ENCODE measurements at places on chromosomes 12 and 14. TPM values are rescaled to one million over a fixed set of nuclear protein-coding genes. Genes with fewer than 3 reads are reported as not detected.

GRCh38 chr12:116299064-116299463 lies 21.6 kb upstream of the MED13L start:
- no peak for DNase-seq

GRCh38 chr12:124321556-124322270 lies 26.8 kb downstream of the RFLNA start:
- peak; percentile 25 for DNase-seq

DNA sequence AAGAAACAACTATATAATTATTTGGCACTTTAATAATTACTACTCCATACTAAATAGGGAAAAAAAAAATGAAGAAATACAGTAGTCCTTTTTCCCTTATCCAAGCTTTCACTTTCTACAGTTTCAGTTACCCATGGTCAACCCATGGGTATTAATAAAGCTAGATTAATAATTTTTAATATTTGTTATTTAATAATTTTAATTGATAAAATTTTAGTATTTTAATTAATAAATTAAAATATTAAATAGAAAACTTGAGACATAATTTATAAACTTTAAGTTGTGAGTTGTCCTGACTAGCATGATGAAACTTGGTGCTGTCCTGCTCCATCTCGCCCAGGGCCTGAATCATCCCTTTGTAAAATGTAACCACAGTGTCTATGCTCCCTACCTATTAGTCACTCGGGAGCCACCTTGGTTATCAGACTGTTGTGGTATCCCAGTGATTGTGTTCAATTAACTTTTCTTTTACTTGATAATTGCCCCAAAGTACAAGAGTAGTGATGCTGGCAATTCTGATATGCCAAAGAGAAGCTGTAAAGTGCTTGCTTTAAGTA lies 71.8 kb downstream of the PAWR start:
- DNase-seq = no peak

GRCh38 chr12:120928864-120929652 lies 24.9 kb upstream of the SPPL3 start:
- peak; percentile 68 for DNase-seq

DNA sequence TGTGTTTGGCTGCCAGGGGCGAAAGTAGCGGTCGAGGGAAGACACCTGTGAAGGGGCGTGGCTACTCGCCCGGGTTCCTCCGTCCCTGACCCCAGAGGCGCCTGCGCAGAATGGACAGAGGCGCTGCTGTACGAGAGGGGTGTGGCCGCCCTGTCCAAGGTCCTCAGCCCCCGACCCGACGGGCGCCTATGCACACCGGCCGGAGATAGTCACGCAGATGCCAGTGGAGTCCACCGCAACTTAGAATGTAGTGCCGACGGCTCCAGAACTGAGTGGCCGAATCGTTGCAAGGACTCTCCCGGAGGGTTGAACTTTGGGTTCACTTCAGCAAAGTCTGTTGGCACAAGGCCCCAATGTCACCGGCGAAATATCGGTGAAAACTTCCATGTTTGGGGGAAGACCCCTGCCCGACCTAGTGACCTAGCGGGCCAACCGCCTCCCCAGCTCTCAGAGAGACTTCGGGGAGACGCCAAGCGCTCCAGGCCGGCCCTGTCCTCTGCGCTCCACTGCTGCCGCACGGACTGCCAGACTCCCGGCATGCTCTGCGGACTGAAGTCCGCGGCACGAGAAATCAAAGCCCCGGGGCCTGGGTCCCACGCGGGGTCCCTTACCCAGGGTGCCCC lies 541 bp upstream of the RNU6-7 start:
- DNase-seq = peak; percentile 89

DNA sequence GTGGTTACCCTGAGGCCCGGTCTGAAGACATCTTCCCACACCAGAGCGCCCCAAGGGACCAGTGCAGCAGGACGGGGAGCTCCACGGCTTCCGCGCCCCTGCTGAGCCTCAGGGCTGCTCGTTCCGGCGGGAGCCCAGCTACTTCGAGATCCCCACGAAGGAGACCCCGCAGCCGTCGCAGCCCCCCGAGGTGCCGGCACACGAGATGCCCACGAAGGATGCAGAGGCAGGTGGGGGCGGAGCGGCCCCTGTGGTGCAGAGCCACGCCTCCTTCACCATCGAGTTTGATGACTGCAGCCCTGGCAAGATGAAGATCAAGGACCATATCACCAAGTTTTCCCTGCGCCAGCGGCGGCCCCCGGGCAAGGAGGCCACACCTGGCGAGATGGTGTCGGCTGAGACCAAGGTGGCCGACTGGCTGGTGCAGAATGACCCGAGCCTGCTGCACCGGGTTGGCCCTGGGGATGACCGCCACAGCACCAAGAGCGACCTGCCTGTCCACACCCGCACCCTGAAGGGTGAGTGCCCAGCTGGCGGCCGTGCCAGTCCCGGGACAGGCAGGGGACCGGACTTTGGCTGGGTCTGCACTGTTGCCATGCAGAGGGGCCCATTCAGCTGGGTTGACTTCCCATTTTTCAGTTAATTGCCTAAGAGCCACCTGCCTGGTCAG lies 18.1 kb downstream of the CEP170B start:
- no peak for DNase-seq

GRCh38 chr12:95593266-95593871 lies 42.1 kb upstream of the USP44 start:
- no peak for DNase-seq

DNA sequence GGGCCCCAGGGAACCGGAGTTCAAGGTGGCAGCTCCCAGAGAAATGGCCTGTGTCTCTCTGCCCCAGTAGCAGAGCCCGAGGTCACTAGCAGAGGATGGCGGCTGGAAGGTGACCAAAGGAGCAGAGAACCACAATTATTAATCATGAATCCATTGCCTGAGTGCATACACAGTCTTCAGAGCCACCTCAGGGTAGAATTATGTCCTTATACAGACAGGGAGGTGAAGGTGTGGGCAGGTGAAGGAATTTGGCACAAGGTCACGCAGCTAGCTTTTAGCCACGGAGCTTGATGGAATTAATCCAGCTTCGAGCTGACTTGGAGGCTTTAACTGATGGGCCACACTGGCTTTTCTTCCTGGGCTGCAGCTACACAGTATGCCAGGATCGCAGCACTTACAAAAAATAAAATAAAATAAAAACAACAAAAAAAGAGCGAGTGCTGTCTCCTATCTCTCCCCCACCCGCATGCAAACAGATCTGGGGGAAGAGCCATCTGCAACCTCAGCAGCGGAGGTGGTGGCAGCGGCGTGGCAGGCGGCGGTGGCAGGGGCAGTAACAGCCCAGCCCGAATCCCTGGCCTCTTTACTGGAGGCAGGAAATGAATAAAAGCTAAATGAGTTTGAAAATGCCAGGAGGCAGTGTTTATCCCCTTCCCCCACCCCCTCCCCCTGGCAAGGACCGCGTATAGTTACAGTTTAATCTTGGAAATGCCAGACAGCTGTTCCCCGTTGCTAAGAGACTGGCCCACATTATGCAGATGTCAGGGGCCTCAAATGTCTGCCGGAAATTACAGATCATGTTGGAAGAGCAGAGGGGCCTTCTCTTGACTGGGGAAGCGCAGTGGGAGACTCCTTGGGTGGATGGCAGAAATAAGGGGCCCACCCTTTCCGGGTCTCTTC lies 93.5 kb downstream of the LRRC74A start:
- peak; percentile 97 for DNase-seq

- no peak for DNase-seq
Observed at GRCh38 chr12:21644516-21644915, 13.1 kb downstream of the LDHB start.

GRCh38 chr12:27161458-27162228 lies 79.3 kb upstream of the C12orf71 start:
- no peak for DNase-seq

GRCh38 chr12:104852102-104852501 lies 106.0 kb downstream of the SLC41A2 start:
- no peak for DNase-seq

GRCh38 chr12:52581481-52581880 lies 7.8 kb upstream of the KRT74 start:
- peak; percentile 39 for DNase-seq

DNA sequence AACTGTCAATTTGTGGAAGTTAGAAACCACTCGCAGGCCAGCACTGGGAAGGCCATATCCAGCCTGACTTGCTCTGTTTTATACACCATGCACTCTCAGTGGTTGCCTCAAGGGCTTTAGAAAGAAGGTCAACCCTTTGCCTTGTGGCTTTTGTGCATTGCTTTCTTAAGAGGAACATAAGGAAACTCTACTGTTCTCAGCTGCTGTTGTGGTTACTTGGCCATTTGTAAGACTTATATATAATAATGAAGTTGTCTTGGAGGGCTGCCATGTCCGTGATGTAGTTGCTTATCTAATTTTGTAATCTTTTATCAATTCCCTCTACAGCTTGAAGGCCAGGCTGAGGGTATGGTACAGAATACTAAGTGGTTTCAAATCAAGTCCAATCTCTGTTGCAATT lies 637.8 kb downstream of the DIO2 start:
- DNase-seq = no peak

- peak; percentile 70 for DNase-seq
Observed at GRCh38 chr12:94602024-94602423, 48.3 kb downstream of the TMCC3 start.

DNA sequence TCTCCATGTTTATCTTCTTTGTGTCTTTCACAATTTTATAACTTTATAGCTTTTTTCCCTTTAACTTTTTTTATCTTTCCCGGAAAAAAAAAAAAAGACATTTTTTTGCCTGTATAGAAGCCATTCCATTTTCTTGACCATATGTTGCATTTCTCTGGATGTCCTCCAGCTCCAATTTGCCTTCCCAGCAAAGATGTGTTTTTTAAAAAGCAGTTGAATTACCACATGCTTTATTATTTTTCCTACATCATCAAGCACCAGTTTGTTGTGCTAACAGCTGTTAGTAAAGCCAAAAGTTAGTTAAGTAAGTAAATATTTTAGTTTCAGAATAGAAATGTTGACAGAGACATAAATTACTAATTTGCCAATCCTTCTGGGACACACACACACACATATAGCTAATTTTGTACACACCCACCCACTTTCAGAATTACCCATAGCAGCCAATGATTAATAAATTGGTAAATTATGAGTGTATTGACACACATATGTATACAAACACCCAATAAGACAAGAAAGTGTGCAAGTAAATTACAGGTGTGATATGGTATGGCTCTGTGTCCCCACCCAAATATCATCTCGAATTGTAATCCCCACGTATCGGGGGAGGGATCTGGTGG lies 118.3 kb downstream of the SLC38A6 start:
- DNase-seq = peak; percentile 26

GRCh38 chr12:1377117-1377516 lies 217.3 kb downstream of the FBXL14 start:
- no peak for DNase-seq

- no peak for DNase-seq
Observed at GRCh38 chr12:130043685-130044406, 118.4 kb upstream of the FZD10 start.

DNA sequence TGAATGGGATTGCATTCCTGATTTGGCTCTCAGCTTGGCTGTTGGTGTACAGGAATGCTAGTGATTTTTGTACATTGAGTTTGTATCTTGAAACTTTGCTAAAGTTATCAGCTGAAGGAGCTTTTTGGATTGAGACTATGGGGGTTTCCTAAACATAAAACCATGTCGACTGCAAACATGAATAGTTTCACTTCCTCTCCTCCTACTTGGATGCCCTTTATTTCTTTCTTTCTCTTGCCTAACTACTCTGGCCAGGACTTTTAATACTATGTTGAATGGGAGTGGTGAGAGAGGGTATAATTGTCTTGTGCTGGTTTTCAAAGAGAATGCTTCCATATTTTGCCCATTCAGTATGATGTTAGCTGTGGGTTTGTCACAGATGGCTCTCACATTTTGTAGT lies 141.5 kb downstream of the CEP83 start:
- DNase-seq = no peak

- DNase-seq = peak; percentile 63
Observed at GRCh38 chr14:21917699-21918436, 244.2 kb upstream of the OR4E1 start.

DNA sequence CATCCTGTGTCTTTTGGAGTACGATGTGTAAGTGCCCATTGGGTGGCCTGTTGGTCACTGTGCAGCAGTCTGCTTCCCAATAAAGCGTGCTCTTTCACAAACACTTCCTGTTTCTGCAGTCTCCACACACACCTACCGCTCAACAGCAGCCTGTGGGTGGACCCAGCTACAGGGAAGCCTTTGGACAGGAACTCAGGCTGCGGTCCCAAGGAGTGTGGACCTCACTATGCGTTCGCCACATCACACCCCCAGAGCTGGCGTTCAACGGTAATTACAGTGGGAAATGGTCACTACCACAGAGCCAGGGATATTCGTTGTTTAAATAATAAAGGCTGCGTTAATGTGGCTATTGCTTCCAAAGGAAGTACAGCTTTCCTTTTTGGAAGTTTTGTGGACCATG lies 16.2 kb downstream of the PSMC1 start:
- DNase-seq = no peak

GRCh38 chr14:21647380-21647779 lies 6.3 kb upstream of the OR4E2 start:
- no peak for DNase-seq

Gene KRT1
- 4.1 TPM for total RNA-seq

Gene DPPA3
- not detected for total RNA-seq

Gene FAM90A1
- total RNA-seq = not detected

Gene CLEC4A
- 4.3 TPM for total RNA-seq

Gene AKAP5
- 16.6 TPM for total RNA-seq

Gene TAS2R13
- 5.3 TPM for total RNA-seq

Gene OTOGL
- total RNA-seq = 3.1 TPM

Gene POP5
- 11.3 TPM for total RNA-seq

Gene GLI1
- 3.6 TPM for total RNA-seq

Gene GALC
- total RNA-seq = 26.0 TPM

Gene TPH2
- total RNA-seq = 3.9 TPM

Gene TRHDE
- total RNA-seq = 94.6 TPM

Gene CLEC1B
- total RNA-seq = 9.4 TPM

Gene SLC2A3
- 202 TPM for total RNA-seq

Data from umbilical cord (tissue), 2 donors.